ENCODE measurements at places on chromosomes 16 and 17.

- no peak for DNase-seq
These were observed 107.8 kb downstream of the YPEL2 start for GRCh38 chr17:59439262-59439661.

DNA sequence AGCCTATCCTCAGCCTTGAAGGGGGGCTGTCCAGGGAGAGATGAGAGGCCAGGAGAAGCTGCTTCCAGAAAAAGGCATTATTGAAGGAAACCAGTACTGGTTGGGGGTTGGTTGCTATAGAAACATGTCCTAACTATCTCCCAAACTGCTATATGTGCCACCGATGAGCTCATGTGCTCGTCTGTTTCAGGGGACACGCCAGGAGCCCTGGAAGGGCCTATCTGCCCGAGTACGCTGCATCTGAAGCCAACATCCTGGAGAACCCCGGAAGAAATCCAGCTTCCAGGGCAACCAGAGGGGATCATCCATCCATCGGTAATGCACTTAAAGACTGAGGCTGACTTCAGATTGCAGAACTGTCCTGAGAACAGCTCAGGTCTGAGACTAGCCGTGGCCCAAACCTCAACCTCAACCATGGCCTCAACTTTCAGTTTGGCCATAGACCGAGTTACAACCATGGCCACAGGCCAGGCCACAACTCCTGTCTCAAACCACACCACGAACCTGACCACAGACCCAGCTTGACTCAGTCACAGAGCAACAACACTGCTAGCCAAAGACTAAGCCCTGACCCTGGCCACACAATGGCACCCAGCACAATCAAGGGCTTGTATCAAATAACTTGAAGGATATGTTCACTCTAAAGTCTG lies 10.2 kb downstream of the PITPNM3 start:
- peak; percentile 77 for DNase-seq

DNA sequence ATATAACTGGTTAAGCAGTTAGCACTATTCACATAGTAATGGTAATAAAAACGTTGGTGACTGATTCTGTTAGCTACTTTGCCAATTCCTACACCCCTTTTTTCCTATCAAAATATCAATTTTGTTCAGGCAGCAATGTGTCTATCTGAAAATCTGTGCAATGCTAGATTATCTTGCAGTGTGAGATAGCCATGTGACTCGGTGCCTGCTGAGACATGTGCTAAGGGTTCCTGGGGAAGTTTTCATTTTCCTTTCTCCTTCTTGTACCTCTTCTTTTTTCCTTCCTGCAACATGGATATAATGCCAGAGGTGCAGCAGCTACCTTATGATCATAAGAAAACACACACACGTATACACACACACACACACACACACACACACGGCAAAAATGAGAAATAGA lies 100.5 kb upstream of the SHISA6 start:
- DNase-seq = no peak

DNA sequence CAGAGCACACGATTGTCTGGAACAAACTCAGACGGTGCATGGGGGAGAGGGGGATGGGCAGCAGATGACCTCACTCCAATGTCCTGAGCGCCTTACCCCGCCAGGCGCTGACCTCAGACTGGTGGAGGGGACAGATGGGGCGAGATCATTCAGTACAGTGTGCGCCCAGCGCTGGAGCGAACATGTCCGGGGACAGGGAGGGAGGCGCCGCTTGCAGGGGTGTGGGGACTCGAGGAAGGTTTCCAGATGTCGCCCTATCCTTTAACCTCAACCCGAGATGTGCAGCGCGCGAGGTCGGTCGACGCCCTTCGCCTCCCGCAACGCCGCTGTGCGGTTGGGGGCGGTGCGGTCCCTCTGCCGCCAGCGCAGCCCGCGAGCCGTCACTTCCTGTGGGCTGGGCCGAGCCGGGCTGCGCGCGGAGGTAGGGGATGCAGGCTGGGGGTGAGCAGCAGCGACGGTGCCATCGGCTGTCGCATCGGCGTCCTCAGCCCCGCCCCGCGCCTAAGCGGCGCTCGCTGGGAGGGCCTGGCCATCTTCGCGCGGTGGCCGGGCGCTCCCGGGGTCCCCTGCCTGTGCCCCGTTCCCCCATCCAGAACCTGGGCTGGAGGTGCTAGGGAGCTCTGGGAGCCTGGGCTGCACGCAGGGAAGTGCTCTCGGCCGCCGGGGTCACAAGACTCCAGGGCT lies 5.3 kb upstream of the CDR2L start:
- peak; percentile 28 for DNase-seq

DNA sequence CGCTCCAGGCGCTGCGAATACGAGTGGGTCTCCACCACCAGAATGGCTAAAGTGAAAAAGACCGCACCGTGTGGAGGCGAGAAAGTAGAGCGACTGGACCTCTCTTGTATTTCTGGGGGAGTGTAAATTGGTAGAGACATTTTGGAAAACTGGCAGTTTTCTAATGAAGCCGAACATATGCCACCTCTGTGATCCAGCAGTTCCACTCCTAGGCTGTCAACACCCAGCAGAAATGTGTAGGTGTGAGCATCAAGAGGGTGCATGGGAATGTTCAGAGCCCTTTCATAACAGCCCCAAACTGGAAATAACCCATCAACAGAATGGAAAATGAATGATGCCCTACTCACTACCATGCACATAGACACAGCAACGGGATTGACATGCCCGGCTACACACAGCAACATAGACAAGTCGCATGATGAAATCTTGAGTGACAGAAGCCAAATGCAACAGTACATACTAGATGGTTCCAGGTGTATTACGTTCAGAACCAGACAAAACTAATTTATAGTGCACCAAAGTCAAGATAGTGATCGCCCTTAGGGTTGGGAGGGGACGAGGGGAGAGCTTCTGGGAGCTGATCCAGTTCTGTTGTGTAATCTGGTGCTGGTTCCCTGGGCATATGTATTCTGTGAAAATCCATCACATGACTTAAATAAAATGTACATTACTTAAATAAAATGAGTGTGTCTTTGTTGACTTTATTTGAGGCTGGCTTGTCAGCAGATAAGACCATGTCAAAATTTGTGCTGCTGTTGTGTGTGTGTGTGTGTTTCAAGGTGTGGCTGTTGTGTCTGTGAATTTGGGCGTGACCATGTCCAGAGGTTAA lies 877 bp upstream of the BCL7C start:
- DNase-seq = no peak

GRCh38 chr17:77790143-77790829 lies 168.2 kb upstream of the TNRC6C start:
- DNase-seq = no peak

DNA sequence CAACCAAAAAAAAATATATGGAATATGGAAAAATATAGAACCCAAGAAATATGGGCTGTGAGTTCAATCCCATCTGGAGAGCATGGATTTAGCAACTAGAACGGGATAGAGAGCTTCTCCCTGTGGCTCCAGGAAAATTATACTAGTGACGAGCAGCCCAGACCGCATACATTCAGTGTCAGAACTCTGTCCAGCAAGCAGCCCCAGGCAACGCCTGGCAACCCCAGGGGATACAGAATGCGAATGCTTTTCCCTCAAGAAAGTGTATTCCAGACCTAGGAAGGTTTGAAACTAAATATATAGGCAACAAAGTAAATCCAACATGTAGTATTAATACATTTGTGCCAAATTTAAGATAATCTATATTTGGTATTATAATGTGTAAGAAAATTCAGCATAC lies 13.5 kb upstream of the ASGR2 start:
- no peak for DNase-seq

All from astrocyte of the spinal cord (primary cell).